ENCODE measurements at places on chromosomes 5 and 9. TPM values are rescaled to one million over a fixed set of nuclear protein-coding genes. Genes with fewer than 3 reads are reported as not detected.

Gene RASGRF2
- polyA plus RNA-seq: 22.1 TPM

Gene BARHL1
- not detected for polyA plus RNA-seq

DNA sequence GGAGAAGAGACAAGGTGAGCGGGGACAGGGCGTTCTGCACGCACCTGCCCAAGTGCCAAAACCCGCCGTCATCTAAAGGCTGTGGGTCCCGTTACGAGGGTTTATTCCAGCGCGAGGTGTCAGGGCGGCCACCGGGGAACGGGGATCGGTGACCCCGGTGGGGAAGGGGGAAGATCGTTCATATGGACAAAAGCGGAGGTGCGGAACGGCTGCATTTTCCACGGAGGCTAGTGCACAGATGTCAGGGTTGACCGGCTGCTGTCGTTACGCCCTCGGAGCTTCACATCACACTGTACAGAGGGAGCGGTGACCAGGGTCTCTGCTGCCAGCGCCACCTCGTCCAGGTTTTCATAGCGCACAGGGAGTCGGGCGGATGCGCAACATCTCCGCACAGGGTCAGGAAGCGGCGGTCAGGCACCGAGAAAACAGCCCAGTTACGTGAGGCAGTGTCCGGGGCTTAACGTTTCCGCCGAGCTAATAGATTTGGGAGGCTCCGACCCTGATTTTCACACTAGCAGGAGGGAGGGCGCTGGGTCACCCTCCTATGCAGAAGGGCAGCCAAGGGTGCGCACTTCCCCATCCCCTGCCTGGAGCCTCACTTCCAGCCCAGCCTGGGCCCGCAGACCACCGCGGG is 13.5 kb downstream of the BTNL9 start:
- H3K4me3 ChIP-seq: peak overlapping the region; percentile 22
- H3K27me3 ChIP-seq: no peaks in the 10 kb centered on the region
- peaks cover 8% of the 10 kb centered on the region for H3K4me1 ChIP-seq
- no peak overlapping the region for H3K27ac ChIP-seq
- DNase-seq: no peak

GRCh38 chr5:107518616-107519015 is 152.1 kb downstream of the EFNA5 start:
- no peaks in the 10 kb centered on the region for H3K36me3 ChIP-seq
- no peaks in the 10 kb centered on the region for H3K27me3 ChIP-seq
- DNase-seq: no peak
- H3K4me1 ChIP-seq: no peaks in the 10 kb centered on the region
- no peak overlapping the region for H3K27ac ChIP-seq
- no peak overlapping the region for H3K4me3 ChIP-seq

DNA sequence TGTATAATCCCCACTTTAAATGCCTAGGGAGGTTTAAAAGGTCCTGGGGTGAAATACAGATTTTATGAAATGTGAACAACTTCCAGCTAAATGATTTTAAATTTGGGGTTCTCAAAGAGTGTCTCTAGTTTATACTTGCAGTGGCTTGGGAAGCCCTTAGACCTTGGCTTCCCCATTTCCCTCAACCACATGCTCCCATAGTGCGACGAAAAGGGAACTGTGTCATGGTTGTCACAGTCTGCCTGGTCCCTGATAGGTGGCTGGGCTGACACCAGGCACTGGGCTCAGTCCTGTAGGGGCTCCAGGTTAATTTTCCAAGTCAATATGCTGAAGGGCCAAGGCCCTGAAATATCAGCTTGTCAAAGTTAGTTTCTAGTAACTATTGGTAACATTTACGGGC is 10.4 kb upstream of the CXCL14 start:
- no peak for DNase-seq
- no peaks in the 10 kb centered on the region for H3K4me1 ChIP-seq
- H3K36me3 ChIP-seq: no peaks in the 10 kb centered on the region
- H3K27me3 ChIP-seq: no peaks in the 10 kb centered on the region
- no peak overlapping the region for H3K4me3 ChIP-seq

DNA sequence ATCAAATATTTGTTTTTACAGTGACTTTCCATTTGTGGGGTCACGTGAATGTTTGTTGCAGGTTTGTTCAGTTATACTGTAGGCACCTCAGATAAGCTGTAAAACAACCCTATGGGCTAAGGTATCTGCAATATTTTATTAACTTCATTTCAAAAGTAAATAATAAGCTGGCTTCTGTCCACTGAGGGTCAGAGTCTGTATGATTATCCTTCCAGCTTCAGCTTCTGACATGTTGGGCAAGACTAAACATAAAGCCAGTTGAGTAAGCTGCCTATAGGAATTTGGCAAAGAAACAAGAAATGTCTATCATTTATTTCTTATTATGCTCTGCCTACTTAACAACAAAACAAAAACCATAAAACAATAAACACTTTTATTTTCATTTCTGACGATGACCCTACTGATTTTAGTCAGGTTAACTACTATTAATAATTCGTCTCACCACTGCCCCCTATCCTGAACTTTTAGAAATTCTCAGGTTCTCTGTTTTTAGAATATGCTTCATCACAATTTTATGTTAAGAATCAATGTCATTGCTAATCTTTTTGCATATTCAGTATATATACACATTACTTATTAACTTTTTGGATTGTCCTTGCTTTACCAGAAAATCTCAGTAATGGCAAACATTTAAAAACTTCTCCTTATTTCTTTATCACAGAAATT is 413.6 kb upstream of the ADAMTSL1 start:
- no peaks in the 10 kb centered on the region for H3K36me3 ChIP-seq
- no peak overlapping the region for H3K27ac ChIP-seq
- H3K4me3 ChIP-seq: no peak overlapping the region

GRCh38 chr9:18447131-18447530 is 26.8 kb upstream of the ADAMTSL1 start:
- H3K4me1 ChIP-seq: no peaks in the 10 kb centered on the region
- DNase-seq: no peak
- no peaks in the 10 kb centered on the region for H3K27me3 ChIP-seq
- H3K4me3 ChIP-seq: no peak overlapping the region
- no peak overlapping the region for H3K27ac ChIP-seq

Data from naive thymus-derived CD4-positive, alpha-beta T cell (primary cell).